ENCODE measurements at places on chromosomes 6 and 20.

- no peak for DNase-seq
Measured at GRCh38 chr6:111871207-111871606, 2.0 kb downstream of the FYN start.

- no peak for DNase-seq
Measured at GRCh38 chr20:20606881-20607280, 105.6 kb downstream of the RALGAPA2 start.

GRCh38 chr20:21266191-21266536 lies 37.0 kb upstream of the XRN2 start:
- DNase-seq, result no peak

- no peak for DNase-seq
Measured at GRCh38 chr20:25064561-25065071, 6.7 kb upstream of the ACSS1 start.

DNA sequence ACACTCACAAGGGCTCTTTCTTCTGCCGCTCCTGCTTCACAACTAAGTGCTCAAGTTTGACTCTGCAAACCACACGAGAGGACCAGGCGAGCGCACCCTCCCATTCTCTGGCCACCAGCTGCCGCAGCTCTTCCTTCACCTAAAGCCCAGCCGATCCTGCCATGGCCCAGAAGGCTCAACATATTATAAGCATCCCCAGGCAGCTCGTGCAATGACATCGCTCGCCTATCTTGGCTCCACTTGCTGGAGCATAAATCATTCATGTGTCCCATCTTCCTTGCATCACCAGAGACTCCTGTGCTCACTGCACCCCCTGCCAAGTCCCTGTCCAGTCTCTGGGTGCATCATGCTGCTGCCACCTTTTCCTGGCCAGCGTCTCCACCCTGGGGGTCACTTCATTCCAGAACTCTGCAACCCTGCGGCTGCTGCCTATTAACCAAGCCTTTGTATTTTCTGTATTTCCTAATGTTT lies 59.0 kb downstream of the PSMG4 start:
- no peak for DNase-seq

DNA sequence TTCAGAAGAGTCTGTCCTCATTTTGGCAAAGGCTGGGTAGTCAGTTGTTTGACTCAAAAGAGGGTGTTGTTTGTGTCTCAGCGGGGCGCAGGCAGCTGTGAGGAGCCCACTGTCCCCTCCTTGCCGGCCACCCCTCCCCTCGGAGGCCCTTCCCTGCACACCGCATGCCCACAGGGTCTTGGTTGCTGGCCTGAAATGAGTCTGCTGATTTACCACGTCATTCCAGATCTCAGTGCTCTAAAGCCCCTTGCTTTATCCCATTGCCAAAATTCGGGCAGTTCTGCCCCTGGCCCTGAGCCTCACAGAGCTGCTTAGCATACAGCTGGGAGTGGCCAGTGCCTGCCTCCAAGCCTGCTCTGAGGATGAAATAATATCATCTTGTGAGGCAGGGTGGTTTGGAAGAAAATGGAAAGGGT lies 220.7 kb downstream of the UST start:
- DNase-seq, result no peak

GRCh38 chr6:72733045-72733444 lies 111.2 kb downstream of the KCNQ5 start:
- DNase-seq, result no peak

DNA sequence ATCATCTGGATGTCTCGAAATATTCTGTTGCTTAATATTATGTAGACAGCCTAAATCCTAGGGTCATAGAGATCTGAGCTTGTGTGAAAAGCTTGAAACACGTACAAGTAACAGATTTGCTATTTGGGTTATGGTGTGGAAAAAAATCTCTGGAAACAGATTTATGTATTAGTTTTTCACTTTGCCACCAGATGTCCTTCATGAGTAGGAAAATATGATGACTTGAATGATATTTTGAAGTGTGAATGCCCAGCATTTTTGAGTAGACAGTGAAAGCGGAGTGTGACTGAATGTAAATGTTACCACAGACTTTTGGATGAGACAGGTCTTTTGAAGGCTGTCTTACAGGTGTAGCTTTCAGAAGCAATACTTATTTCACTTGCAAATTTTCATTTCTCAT lies 4.2 kb upstream of the BMP6 start:
- DNase-seq, result no peak

DNA sequence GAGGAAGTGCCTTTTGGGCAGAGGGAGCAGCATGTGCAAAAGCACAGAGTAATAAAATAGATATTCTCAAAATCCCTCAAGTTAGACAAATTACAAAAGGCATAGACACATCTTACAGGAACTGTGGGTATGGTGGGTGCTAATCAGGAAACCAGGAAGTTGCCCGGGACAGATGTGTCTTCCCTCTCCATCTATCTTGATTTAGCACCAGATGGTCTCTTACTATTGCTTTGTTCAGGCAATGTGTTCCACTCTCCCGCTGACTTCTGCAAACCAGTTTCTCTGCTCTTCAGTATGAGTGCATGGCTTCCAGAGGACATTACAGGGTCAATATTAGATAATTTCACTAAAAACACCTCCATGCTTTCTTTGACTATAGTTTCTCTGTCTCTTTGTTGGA lies 13.2 kb downstream of the CITED2 start:
- no peak for DNase-seq

GRCh38 chr6:57013521-57013926 lies 33.0 kb upstream of the KIAA1586 start:
- peak; percentile 52 for DNase-seq

GRCh38 chr6:131858765-131859415 lies 51.1 kb downstream of the ENPP1 start:
- DNase-seq, result no peak

- DNase-seq, result no peak
Measured at GRCh38 chr6:168469521-168469920, 28.5 kb downstream of the SMOC2 start.

- no peak for DNase-seq
Measured at GRCh38 chr6:74857157-74857556, 348.7 kb downstream of the COL12A1 start.

DNA sequence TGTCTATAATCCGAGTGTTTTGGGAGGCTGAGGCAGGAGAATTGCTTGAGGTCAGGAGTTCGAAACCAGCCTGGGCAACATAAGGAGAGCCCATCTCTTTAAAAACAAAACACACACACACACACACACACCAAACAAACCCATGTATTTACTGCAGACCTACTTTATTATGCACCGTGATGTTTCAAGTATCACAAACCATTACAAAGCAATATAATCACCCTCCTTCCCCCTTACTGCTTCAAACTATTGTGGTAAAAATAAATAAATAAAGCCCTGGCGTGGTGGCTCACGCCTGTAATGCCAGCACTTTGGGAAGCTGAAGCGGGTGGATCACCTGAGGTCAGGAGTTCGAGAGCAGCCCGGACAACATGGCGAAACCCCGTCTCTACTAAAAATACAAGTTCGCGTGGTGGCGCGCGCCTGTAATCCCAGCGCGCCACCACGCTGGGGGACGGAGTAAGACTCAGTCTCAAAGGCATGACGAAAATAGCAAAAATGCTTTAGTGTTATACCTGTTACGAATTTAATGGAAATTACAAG lies 1.5 kb downstream of the TBCC start:
- DNase-seq, result no peak

DNA sequence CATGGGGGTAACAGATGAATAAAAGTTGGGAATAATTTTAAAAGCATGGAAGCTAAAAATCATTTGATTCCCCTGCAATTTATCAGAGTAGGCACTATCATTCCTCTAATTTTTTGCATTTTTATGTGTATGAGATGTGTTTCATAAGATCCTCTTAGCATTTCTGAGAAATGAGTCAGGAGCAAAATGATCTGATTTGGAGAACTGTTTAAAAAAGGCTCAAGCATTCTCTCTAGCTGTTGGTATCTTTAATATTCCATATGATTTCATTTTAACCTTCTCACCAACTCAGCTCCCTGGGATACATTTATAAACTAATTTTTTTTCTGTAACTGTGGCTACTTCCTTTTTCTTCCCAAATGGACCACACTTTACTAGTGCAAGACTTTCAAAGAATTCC lies 60.9 kb downstream of the MCHR2 start:
- DNase-seq, result peak; percentile 40

- no peak for DNase-seq
Measured at GRCh38 chr6:148274809-148275208, 67.8 kb upstream of the SASH1 start.

DNA sequence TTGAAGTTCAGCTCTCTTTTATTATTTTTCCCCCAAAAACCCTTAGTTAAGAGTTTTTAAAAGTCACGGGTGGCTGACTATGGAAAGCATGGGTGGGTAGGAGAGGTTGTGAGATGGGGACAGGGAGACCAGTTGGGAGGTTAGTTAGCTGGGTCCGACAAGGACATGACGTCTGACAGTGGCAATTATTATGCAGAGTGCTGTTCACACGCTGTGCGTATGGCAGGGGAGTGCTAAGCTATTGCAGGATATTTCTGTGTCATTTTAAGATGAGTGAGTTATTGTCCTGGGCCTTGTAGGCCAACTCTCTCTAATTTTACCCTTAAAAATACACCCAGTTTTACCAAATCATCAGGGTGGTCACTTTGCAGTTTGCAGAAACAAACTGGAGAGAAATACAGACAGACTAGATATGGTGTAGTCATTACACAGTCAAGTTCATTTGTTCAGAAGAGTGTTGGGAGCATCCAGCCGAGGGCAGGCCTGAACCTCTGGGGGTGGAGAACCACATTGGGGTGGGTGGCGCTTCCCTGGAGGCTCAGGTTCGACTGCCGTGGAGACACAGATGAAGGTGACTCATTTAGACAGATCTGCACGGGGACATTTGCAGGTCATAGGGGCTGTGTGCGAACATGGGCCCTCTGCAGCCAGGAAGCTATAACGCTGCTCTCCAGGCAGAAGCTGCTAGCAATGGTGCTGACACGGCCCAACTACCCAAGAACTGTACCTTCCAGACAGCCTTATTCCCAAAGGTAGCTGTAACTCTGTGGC lies 307.6 kb downstream of the QKI start:
- DNase-seq, result no peak

DNA sequence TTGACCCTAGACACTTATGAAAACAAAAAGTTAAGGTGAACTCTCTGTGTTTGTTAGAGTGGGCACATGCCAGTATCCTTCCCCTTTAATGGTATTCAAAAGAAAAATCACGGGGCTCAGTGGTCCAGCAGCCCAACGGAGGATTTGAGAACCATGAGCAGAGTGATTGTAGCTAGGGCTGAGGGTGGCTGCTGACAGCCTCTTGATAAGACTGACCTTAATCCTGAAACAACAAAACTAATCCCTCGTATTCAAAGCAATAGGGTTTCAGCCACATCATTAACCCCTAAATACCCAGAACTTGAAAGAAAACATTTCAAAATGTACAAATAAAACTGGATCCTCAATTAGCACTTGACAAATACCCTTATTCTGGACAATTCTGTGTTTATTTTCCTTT lies 95.1 kb downstream of the SNAP25 start:
- no peak for DNase-seq

GRCh38 chr6:99114769-99115406 lies 167.1 kb upstream of the FBXL4 start:
- DNase-seq, result no peak

GRCh38 chr6:46937642-46938041 lies 15.9 kb upstream of the ADGRF5 start:
- no peak for DNase-seq

GRCh38 chr6:52610745-52611355 lies 34.0 kb upstream of the TRAM2 start:
- peak; percentile 61 for DNase-seq

- no peak for DNase-seq
Measured at GRCh38 chr6:116764629-116764960, 924 bp downstream of the FAM162B start.

- no peak for DNase-seq
Measured at GRCh38 chr6:43929511-43929910, 159.5 kb downstream of the VEGFA start.

GRCh38 chr20:25046181-25046641 lies 11.7 kb downstream of the ACSS1 start:
- DNase-seq, result no peak

DNA sequence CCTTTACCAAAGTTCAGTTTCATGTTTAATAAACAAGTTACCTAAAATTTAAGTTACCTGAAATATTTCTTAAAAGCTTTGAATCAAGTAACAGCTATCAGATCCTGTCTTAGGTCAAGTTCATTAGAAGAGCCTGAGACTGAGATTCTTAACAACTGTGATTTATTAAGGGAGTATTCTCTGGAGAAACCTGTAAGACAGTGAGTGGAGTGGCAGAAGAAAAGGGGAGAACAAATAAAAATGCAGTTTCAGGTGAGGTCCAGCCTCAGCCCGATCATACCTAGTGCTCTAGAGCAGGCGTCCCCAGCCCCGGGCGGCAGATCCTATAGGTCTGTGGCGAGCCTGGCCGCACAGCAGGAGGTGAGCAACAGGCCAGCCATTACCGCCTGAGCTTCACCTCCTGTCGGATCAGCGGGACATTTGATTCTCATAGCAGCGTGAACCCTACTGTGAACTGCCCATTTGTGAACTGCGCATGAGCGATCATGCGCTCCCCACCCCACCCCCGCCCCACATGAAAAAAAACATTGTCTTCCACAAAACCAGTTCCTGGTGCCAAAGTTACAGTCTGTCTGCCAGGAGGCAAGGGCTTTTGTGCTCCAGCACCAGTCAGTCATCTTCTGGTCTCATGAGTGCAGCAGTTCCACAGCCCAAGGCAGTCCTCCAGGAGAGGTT lies 59.2 kb upstream of the ADGRB3 start:
- no peak for DNase-seq

DNA sequence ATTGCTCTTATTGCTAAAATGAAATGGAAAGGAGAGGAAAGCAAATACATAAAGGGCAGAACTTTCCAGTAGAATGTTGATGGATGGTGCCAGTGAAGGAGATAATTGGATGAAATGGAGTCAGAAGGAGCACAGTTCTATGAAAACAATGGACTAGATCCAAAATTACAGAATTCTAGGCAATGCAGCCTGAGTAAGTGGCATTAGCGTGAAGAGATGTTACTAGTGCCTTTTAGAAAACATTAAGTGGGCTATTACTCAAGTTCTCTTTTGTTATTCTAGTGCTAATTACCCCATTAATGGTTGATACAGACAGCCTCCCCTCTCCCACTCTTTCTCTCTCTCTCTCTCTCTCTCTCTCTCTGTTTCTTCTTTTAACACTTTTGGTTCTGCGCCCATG lies 209.5 kb upstream of the RGS17 start:
- DNase-seq, result no peak

GRCh38 chr6:24272553-24272952 lies 85.3 kb downstream of the DCDC2 start:
- DNase-seq, result no peak

- peak; percentile 75 for DNase-seq
Measured at GRCh38 chr6:148175550-148176188, 167.0 kb upstream of the SASH1 start.

DNA sequence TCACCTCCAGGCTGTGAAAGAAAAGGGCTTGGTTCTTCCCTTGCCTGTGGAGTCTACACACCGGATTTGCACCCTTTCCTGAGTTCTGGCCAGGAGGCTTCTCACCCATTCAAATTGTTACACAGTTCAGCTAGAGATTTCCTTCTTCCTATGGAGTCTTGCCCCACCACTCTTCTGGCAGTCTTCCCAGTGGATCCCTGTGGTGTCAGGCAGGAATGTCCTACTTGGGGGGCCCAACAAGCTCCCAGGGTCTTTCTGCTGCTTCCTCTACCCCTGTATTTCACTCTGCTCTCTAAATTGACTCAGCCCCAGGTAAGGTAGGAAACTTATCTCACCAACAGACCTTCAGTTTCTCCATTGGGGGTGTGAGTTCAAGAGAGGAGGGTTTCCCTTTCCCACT lies 14.0 kb upstream of the CST9L start:
- no peak for DNase-seq

- DNase-seq, result no peak
Measured at GRCh38 chr6:24985323-24985722, 49.6 kb upstream of the RIPOR2 start.

- DNase-seq, result peak; percentile 8
Measured at GRCh38 chr20:8932192-8933165, 136.4 kb upstream of the PLCB4 start.

Data from foreskin keratinocyte (primary cell).